ENCODE measurements at places on chromosomes 1 and 21.

DNA sequence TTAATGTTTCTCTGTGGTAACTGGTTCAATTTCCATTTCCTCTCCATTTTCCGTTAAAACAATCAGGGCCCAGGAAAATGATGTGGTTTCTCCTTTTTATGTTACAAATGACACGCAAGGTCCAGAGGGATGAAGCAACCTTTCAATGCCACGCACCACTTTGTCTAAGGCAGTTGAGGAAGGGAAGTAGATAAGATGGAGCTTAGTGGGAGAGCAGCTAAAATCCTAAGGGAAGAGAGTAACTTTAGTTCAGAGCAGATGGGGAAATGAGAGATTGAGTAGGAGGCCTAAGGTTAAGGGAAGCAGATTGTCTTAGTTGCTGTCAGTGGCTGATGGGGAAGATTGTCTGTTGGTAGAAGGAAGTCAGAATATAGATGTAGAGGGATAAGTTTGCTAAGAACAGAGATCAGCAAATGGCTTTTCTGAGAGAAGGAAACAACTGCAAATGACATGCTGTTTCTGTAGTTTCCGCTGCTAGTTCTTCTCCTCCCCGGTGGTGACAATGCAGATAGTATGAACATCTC lies 660 bp downstream of the CD1C start:
- DNase-seq: no peak

DNA sequence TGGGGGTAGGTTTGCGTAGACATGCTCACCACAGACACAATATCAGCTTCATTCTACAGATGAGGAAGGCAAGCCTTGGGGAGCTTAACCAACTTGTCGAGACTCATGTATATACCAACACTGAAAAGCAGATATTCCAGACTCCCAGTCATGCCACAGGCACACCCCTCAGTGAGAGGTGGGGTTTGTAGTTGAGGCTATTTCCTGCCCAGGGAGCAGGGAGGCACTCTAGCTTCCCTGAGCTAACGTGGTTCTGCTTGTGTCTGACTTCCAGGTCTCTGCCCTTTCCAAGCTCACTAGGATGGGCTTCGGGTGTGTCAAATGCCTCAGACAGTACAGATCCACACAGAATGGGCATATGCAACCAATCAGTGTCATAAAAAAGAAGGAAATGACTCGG lies 122.3 kb upstream of the RUNX1 start:
- DNase-seq: no peak

DNA sequence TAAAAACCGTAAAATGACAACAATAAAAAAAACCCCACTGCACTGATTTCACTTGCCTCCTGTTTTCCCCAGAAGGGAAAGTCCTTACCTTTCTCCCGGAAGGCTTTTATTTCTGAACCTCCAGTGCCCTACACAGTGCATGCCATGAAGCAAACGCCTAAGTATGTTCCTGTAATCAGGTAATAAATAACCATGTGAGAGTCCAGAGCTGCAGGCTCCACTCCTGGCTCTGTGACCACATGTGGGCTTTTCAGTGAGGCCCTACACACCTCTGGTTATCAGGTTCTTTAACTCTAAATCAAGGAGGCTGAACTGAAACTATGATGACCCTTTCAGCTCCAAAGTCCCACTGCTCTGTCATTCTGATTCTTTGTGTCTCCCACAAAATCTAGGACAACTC lies 20.8 kb upstream of the NR5A2 start:
- DNase-seq: no peak

DNA sequence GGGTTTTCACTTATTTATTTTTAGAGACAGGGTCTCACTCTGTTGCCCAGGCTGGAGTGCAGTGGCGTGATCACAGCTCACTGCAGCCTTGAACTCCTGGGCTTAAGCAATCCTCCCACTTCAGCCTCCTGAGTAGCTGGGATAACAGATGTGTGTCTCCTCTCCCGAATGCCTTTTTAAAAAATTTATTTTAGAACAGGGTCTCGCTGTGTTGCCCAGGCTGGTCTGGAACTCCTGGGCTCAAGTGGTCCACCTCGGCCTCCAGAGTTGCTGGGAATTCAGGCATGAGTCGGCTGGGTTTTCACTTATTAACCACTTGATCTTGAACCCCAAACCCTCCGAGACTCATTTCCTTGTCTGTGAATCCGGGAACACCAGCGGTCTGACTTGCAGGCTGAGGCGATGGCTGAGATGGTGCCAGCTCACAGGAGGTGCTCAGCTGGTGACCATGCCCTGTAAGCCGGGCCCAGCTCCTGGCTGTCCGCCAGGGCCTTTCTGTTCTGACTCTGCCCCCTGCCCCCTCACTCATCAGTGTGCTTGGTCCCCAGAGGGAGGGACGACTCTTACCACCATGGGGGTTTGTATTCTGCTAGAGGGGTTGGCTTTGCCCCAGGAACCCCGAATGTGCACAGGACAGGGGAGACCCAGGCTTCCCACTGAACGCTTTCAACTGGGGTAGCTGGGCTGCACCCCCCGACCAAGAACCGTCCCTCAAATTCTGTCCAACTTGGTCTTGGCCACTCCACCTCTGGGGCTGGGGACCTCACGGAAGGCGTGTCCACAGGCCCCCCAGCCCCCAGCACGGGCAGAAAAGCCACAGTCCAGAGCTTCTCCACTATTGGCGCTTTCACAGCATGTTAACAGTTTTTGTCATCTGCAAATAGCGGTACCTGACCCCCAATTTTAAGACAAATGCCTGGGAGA lies 22.5 kb downstream of the MMEL1 start:
- peak; percentile 2 for DNase-seq

GRCh38 chr1:174743654-174744561 lies 255.8 kb upstream of the CACYBP start:
- peak; percentile 55 for DNase-seq

GRCh38 chr1:242854466-242854865 lies 330.0 kb upstream of the PLD5 start:
- DNase-seq: peak; percentile 10

GRCh38 chr1:19325958-19326747 lies 14.0 kb downstream of the SLC66A1 start:
- DNase-seq: no peak

- no peak for DNase-seq
These were observed 162.8 kb downstream of the ATP6V1G3 start for GRCh38 chr1:198377702-198378101.

DNA sequence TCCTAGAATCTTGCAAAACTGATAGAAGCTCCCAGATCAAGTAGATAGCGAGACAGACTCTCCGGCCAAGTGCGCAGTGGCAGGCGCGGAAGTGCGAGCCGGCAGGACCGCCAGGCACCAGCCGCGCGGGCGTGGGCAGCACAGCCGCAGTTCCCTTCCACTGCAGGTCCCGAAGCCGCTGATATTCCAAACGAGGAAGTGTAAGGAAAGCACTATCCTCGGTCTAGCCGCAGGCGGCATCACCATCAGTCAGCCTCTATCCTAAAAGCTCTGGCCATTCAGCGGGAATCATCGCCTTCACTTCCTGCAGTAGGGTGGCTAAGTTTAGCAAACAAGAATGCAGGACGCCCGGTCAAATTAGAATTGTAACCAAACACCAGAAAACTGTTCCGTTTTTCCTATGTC lies 710 bp downstream of the GLRX2 start:
- DNase-seq: peak; percentile 53

DNA sequence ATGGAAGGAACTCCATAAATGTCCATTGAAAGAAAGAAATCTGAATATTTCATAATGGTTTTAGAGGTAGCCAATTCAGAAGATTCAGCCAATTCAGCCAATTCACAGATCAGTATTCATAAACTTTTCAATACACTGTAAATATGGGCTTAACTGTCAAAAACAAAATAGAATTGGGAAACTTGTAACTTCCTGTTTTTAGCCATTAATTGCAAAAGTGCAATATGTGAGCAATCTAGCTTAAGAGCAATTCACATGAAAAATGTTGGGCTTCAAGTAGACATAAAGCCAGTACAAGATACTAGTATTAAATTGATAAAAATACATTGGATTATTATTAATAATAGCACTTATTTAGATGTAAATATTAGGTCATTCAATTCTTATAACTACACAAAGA lies 27.5 kb upstream of the PLPPR4 start:
- DNase-seq: no peak

- no peak for DNase-seq
These were observed 10.8 kb upstream of the CHI3L2 start for GRCh38 chr1:111216751-111217150.

GRCh38 chr1:23403735-23404486 lies 20.6 kb downstream of the TCEA3 start:
- peak; percentile 96 for DNase-seq

GRCh38 chr1:8939362-8939995 lies 6.2 kb upstream of the CA6 start:
- no peak for DNase-seq

DNA sequence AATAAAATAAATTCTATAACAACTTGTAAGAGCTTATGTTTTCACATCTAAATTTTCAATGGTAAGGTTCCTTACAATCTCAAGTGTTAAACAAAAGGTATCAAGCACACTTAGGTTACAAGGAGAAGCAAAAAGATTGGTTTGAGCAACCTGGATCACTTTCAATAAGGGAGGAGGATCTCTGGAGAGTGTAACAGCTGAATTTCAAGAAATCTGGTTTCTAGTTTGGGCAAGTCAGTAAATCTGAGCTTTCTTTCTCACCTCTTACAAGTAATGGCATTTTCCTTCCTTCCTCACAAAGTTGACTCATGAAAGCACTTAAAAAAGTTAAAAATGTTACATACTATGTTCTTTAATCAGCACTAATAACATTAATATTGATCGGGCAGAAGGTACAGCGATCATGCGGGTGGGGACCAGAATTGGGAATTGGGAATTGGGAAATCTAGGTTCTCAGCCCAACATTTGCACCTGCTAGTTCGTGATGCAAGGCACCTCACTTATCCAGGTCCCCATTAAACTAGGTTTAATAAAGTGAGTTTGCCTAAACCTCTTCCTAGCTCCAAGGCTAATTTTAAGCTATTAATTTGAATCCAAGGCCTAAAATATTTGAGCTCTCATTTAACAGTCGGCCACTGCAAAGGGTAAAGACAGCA lies 3.1 kb downstream of the NUCKS1 start:
- DNase-seq: no peak

GRCh38 chr1:202597090-202597761 lies 113.0 kb downstream of the SYT2 start:
- no peak for DNase-seq

DNA sequence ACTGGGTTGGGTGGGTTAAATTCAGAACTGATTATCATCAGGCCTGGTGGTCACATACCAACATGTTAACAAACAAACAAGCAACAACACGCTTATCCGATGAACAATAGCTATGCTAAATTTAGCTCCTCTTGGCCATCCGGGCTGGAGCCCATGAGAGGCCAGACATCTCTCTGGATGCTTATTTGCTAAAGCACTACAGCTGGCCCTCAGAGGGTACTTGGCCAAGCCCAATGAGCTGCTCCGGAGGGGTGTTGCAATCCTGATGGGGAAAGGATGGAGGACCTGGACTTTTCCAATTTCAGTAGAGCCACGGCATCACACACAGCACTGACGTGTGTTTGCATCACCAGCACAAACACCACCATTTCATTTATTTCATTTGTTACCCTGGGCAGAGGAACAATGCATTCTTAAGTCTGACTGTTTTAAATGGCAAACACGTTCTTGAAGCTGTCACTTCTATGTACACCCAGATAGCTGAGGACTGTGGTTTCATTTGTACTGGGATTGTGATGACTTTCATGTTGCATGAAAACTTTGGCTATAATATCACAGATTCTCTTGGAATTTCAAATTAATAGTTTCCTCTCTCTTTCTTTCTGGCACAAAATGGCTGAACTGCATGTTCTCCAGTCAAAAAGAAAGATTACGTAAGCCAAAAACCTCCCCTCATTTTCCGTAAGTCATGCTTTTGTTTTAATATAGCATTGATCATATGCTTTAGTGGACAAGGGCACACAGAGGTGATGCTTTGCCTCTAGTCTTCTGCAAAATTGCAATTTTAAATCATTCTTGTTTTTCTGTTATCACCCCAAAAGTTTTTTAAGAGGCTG lies 359.8 kb upstream of the KAZN start:
- no peak for DNase-seq

DNA sequence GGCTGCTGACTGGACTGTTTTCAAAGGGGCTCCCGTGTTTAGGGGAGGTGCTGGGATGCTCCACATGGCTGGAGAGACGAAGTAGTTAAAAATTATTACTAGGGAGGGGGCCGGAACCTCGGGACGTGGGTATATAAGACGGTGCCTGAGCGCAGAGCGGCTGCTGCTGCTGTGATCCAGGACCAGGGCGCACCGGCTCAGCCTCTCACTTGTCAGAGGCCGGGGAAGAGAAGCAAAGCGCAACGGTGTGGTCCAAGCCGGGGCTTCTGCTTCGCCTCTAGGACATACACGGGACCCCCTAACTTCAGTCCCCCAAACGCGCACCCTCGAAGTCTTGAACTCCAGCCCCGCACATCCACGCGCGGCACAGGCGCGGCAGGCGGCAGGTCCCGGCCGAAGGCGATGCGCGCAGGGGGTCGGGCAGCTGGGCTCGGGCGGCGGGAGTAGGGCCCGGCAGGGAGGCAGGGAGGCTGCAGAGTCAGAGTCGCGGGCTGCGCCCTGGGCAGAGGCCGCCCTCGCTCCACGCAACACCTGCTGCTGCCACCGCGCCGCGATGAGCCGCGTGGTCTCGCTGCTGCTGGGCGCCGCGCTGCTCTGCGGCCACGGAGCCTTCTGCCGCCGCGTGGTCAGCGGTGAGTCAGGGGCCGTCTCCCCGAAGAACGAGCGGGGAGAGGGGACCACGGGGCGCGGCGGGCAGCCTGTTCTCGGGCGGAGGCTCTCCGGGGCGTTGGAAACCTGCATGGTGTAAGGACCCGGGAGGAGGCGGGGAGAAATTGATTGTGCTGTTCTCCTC lies at the start of gene CHODL:
CHODL (plus strand) TSS at position 163 of the 793 bp plus-strand sequence; CDS start at position 554, 391 bp downstream.
- no peak for DNase-seq

GRCh38 chr1:197027359-197027758 lies 39.7 kb downstream of the F13B start:
- DNase-seq: no peak

DNA sequence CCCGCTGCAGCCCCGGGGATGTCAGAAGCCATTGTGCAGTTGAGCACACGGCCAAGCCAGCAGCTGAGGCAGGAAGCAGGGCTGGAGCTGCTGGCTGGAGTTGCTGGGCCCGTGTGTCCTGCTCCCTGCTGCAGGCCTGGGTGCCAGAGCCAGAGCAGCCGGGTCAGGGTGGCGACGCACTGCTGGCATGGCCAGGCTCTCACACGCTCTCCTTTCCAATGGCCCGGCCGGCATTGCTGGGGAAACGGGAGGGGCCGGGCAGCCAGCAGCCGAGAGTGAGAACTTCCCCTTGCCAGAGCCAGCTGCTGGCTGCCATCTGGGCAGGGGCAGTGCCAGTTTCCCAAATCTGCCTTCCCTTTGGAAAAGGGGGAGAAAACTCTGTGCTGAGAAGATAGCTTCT lies 82.4 kb upstream of the PROX1 start:
- no peak for DNase-seq

DNA sequence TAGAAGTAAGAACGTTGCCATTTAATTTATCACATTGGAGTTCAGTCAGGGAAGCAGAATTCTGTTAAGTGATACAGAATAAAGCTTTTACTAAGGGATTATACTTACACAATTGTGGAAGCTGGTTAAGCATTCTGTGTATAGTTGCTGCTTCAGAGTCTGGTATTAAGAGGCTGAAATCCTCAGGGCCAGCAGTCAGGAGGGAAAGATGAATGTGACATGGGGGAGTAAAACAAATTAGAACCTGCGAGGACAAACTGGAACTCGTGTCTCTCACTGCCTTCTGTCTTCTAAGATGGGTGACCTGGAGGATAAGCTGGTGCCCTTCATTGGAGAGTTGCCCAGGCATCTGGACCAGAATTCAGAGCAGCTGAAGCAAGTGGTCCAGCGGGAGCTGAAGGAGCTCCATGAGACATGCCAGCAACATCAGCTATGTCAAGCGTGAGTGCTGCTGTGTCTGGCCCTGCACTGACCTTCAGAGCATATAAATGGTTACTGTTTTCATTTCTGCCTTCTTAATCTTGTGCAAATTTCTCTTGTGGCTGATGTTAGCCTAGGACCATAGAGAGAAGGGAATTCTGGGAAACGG lies 23.0 kb downstream of the MARK1 start:
- DNase-seq: no peak

Data from SJCRH30 (cell line).